ENCODE measurements at places on chromosomes 1 and 21.

DNA sequence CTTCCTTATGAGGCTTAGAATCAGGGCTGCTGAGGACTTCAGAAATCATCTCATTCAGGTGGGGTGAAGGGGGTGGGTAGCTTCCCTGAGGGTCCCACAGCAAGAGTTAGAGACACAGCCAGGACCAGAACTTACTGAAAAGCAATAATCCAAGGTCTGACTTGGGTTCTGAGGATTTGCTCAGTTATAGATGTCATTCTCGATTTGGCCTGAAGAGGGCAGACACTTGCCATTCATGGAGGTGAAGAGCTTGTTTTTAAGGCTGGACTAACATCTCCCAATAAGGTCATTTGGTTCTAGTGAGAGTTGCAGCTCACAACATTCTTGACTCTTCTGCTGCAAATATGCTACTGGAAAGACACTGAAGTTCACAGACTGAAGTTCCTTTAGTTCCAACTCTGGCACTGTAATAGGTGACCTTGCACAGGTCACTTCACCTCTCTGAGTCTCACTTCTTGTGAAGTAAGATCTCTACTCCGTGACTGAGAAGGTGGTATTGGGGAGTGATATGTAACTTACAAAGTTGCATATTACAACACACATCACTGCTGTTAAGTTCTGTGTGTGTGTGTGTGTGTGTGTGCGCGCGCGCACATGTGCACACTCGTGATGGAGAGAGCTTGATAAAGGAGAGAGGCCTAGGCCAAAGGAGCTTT lies 69.8 kb upstream of the DIRAS3 start:
- no peak for DNase-seq

GRCh38 chr1:37725851-37726613 lies 33.7 kb downstream of the CDCA8 start:
- no peak for DNase-seq

DNA sequence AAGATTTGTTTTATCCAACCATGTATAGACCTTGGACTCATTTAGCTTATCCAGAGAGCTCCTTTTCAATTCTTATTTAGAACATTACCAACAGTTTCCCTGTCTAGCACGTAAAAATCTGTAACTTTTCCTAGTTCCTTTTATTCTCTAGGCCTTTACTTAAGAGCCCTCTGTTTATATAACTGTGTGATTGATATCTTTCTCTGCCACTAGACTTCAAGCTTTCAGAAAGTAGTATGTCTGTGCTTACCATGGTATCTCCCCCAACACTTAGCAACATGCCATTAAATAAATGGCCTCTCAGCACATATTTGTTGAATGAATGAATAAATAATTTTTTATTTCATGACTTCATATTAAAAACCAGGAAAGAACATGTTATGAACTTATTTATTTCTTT lies 209.4 kb downstream of the PTPRC start:
- DNase-seq: no peak

- DNase-seq: no peak
Measured at GRCh38 chr1:172979828-172980227, 70.9 kb downstream of the TNFSF18 start.

DNA sequence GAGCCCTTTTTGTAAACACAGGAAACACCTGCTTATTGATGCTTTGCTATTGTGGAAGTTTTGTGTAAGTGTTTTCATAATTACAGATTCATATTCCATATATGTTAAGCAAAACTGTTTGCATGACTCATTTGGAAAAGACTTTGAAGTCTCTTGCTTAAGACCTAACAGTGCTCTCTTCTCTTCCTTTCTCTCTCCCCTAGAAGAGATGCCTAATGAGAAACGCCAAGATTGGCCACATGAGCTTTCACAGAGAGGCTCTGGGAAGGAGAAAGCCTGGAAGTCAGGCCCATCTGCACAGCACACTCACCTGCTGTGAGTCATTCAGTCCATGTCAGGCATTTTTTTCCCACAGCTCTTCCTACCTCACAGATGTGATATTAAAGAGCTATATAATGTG lies 101.6 kb upstream of the PALMD start:
- DNase-seq: no peak

DNA sequence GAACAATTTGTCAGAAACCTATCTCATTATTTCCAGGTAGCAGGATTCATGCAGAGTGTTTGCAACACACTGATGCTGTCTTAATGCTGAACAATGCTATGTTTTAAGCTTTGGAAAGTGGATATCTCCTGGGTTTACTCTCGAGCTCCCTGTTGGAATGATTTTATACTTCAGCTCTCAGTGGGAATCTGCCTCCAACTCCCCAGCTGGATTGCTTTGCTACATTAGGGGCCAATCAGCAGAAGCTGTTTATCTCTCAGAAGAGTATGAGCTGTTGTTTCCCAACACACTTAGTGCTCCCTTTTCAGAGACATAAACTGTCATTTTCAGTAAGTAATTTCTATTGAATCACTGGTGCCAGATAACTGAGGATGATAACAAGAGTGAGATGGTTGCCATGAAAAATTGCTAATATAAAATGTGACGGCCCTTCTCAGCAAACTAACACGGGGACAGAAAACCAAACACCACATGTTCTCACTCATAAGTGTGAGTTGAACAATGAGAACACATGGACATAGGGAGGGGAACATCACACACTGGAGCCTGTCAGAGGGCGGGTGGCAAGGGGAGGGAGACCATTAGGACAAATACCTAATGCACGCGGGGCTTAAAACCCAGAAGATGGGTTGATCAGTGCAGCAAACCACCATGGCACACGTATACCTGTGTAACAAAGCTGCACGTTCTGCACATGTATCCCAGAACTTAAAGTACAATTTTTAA lies 265.9 kb upstream of the RUNX1 start:
- no peak for DNase-seq

All from activated B cell treated with CpG ODN at 0.5 μM for 24 hours (primary cell).